Stromal cell of bone marrow (primary cell): ENCODE measurements at places on chromosomes 7 and 10.

GRCh38 chr10:15815242-15815885 lies 44.9 kb downstream of the MINDY3 start:
- no peak for DNase-seq

- no peak for DNase-seq
Measured at GRCh38 chr10:133229265-133230043, 563 bp upstream of the UTF1 start.

GRCh38 chr7:70392877-70393435 lies 739.0 kb upstream of the GALNT17 start:
- DNase-seq: no peak

DNA sequence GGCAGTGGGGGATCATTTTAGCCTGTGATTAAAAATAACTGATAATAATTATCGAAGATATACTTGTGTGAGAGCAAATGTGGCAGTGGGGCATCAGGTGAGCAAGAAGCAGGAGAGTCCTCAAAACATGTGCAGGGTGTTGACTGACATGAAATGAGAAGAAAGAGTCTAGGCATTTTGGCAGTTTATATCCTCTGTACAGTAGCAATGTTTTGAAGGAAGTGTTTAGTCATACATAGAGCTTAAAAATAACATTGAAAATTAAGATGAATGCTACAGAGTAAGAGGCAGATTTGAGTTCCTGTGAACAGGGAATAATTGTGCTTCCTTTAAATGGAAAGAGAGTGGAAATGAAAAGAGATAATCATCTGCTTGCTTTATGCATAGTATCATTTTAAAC lies 47.4 kb downstream of the VPS50 start:
- no peak for DNase-seq

- peak; percentile 16 for DNase-seq
Measured at GRCh38 chr7:15802425-15802824, 115.9 kb upstream of the MEOX2 start.

DNA sequence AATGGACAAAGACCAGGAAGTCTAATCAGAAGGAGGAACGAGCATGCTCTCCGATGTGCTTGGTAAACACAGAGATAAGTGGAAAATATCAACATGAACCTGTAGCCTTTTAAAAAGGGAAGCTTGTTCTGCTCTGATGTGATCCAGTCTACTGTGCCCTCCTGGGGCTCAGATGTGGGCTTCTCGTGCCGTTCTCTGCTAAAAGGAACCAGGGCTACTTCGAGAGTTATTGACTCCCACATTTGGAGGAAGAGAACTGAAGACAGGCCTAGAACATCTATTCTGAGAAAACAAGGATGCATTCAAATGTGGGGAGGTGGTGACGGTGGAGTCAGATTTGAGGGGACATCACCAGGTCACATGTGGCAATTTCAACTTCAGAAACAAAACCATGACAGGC lies 325.4 kb downstream of the GLRX3 start:
- no peak for DNase-seq

DNA sequence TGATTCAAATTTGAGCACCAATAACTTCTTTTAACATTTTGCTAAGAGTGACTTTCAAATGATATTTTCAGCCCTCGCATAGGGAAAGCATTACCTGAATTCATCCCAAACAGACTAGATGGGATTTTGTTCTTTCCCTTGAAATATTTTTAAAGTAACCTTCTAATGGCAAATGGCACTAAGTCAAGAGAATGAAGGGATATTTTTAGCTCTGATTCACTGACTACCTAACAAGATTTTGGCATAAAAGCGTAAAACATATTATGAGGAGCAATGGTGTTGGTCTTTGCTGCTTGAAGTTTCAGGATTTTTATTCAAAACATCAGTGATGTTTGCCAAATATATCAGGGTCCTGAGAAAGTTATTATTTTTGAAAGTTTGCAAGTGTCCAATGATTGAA lies 290.3 kb downstream of the CDK14 start:
- DNase-seq: no peak

DNA sequence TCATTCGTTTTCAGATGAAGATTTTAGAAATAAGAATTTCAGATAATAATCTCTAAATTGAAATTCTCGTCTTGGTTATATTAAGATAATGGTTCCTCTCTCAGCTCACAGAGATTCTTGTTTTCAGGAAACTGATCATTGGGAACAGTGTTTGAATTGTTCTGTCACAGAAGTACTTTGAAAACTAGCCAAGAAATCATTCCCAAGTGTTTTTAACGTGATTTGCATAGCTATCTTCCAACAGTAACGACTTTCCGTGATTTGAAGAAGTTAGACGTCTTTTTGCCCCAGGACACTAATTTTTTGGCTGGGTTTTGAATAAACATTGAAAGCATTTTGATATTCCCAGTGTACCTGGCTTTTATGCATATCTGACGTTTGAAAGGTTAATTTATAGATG lies 116.0 kb downstream of the CDCA7L start:
- no peak for DNase-seq
